ENCODE measurements at places on chromosomes 7 and 10. TPM values are rescaled to one million over a fixed set of nuclear protein-coding genes. Genes with fewer than 3 reads are reported as not detected.
A peak's percentile ranks its signal among the peaks of the same experiment; 100 is the strongest.

- no peaks in the 10 kb centered on the region for H3K36me3 ChIP-seq
- H3K27ac ChIP-seq = no peak overlapping the region
- DNase-seq = peak; percentile 72
- peak overlapping the region; percentile 91 for H3K4me3 ChIP-seq
These were observed 866 bp upstream of the SFMBT2 start for GRCh38 chr10:7411671-7412128.

The C7orf25 gene
- 4.5 TPM for total RNA-seq

The SVIL gene
- 15.4 TPM for total RNA-seq

The AKR1D1 gene
- not detected for total RNA-seq

GRCh38 chr7:85567983-85568382 is 381.1 kb upstream of the SEMA3D start:
- H3K4me3 ChIP-seq = no peak overlapping the region
- no peaks in the 10 kb centered on the region for H3K36me3 ChIP-seq
- H3K27me3 ChIP-seq = no peaks in the 10 kb centered on the region
- DNase-seq = no peak
- H3K4me1 ChIP-seq = no peaks in the 10 kb centered on the region

- no peak overlapping the region for H3K4me3 ChIP-seq
- peaks cover under 1% of the 10 kb centered on the region for H3K27me3 ChIP-seq
- no peaks in the 10 kb centered on the region for H3K36me3 ChIP-seq
These were observed 5.8 kb upstream of the ZNF22 start for GRCh38 chr10:44994752-44995530.

The PDE6C gene
- total RNA-seq = not detected

GRCh38 chr7:45911311-45911710 is 9.8 kb downstream of the IGFBP3 start:
- peaks cover under 1% of the 10 kb centered on the region for H3K36me3 ChIP-seq
- H3K27me3 ChIP-seq = no peaks in the 10 kb centered on the region
- no peak overlapping the region for H3K4me3 ChIP-seq
